ENCODE measurements at places on chromosomes 3 and 15. TPM values are rescaled to one million over a fixed set of nuclear protein-coding genes. Genes with fewer than 3 reads are reported as not detected.

- no peak for DNase-seq
Observed at GRCh38 chr3:156772588-156773206, 53.5 kb upstream of the LEKR1 start.

DNA sequence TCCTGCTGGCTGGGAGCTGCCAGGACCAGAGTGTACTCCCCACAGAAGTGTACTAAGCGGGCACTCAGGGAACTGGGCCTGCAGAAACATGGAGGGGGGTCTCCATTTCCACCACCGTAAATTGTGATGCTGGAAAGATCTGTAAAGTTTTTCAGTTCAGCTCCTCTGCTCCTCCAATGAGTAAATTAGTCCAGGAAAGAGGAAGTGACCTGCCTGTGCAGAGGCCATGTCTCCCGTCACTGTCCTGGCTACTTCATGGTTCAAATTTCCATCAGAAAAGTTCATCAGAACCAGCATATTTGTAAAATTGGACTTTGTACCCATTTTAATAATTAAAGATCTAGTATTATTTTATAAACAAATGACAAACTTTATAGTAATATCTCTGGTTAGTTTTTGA, 226.7 kb upstream of the THBS1 start:
- DNase-seq, result no peak

GRCh38 chr3:128319107-128319506, 147.6 kb downstream of the DNAJB8 start:
- no peak for DNase-seq

PARP14 gene
- total RNA-seq, result 75.4 TPM

CPLX3 gene
- total RNA-seq, result not detected

- DNase-seq, result no peak
Observed at GRCh38 chr3:129610276-129610675, 3.8 kb upstream of the PLXND1 start.

DNA sequence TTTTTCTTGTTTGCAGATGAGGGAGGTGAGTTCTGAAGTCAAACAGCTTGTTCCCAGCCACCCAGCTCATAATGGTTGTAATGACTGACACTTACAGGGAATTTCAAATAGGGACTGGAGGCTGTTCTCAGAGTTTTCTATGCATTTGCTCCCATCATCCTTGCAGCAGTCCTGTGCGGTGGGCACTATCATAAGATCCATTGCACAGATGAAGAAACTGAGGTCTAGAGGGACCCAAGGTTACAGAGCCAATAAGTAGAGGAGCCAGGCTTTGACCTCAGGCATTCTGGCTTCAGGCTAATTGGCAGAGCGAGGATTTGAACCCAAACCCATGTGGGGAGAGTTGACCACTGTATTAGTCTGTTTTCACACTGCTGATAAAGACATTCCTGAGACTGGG, 32.4 kb downstream of the FAH start:
- DNase-seq, result no peak

TBL1XR1 gene
- total RNA-seq, result 81.6 TPM

DNA sequence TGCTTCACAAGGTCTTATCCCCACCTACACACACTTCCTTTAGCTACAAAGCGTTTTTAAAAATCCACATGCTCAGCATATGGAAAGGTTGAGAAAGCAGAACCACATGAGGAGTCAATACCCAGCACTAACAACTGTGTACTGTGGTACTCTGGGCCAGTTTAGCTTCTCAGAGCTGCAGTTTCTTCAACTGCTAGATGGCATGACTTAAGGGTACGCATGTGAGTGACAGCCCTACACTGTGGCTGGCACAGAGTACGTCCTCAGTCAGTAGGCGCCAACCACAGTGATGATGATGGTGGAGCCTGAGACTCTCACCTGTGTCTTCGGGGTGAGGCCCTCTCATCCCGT, 17.4 kb downstream of the CCDC12 start:
- DNase-seq, result no peak

DNA sequence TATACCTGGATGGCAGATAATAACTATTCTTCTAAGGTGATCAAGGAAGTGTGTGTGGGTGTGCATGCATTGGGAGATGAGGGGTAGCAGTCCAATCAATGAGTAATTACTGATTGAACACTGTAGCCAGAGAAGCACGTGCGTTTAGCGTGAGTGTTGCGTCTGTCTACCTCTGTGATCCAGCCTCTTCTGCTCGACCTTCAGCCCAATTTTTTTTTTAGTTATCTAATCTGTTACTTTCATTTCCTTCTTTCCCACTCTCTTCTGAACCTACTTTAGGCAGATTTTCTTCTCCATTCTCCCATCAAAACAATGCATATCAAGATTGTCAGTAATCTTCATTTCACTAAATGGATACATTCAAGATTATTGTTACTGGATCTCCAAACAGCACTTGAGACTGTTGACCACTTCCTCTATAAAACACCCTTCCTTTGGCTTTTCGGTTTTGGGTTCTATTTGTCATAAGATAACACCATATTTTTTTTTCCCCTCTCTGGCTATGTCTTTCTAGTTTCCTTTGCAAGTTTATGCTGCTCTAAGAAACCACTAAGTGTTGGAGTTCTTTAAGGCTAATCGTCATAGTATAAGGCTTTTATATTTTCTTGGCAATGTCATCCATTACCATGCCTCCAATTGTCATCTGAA, 41.0 kb downstream of the MCTP2 start:
- no peak for DNase-seq

NEDD4 gene
- 18.0 TPM for total RNA-seq

DNA sequence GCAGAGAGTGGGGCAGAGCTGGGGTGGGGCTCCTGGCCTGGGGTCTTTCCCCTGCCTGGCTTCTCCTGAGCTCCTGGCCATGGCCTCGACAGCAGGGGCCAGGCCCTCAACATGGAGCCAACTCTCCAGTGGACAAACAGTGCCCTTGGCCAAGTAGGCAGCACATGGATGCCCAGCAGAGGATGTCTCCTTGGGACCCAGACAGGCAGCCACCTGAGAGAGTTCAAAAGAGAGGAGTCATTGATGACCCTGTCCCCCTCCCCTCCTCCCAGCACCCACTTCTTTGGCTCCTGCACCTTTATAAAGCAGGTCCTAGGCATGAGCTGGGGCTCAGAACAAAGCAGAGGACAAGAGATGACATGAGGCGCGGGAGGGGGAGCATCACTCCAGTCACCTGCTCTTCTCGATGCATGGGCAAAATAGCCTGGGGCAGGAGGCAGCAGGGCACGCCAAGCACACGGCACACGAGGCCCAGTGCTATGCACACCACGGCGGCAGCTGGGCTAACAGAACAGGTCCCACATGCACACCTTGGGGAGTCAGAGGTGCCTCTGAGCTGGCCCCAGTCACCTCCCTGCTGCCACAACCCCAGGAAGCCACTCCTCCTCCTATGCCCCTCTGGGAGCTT, 27.4 kb downstream of the SHISA5 start:
- no peak for DNase-seq

DNA sequence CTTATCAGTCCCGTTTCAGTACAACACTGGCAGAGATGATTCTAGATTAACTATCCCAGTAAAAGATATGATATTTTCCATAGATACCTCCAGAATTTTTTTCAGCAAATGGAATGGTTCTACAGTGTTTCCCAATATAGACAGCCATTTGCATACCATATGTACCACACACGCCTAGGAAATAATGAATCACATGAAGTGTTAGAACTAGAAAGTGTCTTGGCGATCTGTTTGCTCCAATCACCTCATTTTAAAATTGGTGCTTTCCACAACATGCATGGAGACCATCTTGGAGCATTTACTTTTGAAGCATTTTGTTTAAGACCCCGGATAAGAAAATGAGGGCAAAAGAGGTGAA, 2.0 kb downstream of the C2CD4A start:
- no peak for DNase-seq

DNA sequence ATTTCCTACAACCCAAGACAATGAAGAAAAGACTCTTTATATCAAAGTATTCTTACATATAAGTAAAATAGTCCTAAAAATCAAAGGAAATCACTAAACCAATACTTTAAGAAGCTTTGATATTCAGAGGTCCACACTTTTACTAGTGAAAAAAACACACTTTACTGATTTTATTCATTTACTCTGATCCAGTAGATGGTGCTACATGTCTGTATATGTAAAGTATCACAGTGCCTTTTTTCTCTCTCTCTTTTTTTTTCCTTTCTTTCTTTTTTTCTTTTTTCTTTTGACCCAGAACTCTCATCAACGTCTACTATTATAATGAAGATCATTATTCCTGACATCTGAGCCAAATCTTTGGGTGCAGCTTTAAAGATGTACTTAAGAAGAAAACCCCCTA, 10.8 kb upstream of the CCDC39 start:
- DNase-seq, result no peak

DNA sequence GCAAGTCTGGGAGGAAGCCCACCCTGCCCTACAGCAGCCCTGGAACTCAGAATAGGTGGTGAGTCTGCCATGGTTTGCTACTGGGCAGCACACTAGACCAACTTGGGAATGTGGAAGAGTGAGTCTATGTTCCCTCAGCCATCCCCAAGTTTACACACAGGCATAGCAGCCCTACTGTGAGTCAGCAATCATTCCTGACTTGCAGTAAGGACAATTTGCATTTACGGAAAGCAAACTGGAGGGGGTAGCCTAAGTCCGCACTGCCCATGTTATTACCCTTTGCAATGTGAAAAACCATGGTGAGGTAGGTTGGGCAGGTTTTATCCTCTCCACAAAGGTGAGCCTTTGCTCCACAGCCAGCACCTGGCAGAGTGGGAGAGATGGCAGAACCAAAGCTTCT, 4.6 kb downstream of the TCTA start:
- DNase-seq, result no peak

C2CD4A gene
- total RNA-seq, result under 0.01 TPM

- no peak for DNase-seq
Observed at GRCh38 chr15:95996494-95996893, 334.0 kb upstream of the NR2F2 start.

- peak; percentile 25 for DNase-seq
Observed at GRCh38 chr3:196569003-196569516, 600 bp downstream of the FBXO45 start.

DNA sequence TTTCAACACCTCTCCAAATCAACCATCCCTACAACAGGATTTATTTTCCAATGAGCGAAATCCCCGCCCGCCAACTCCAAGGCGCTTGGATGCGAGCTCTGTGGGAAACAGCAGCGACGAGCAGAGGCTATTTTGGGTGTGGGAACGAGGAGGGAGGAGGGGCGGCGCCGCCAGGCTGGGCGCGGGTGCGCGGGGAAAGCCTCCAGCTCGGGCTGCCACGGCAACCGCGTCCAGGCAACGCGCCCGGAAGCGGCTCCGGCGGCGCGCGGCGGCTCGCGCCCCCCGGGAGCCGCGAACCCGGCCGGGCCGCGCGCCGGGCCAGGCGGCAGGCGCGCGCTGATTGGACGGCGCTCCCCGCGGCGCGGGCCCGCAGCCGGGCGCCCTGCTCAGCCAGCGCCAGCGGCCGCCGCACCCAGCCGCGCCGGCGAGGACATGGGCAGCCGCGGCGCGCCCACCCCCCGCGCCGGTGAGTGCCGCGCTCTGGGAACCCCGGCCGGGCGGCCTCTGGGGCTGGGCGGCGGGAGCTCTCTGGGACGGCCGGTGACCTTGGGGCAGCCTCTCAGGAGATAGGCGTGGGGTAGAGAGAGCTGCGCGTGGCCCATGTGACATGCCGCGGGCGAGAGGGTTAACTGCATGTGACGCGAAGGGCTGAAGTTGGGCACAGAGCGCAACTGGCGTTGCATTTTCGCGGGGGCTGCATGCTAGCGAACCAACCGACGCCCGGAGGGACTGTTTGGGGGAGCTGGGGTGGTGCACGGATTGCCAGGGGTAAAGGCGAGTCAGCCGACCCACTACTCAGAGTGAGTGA, at the start of gene FAM81A:
TSS of gene FAM81A (plus strand) at position 370 of the 808 bp plus-strand sequence. CDS start 20,441 bp downstream, outside the sequence.
- DNase-seq, result peak; percentile 58

- DNase-seq, result no peak
Observed at GRCh38 chr3:105118905-105119304, 247.8 kb upstream of the ALCAM start.

DNA sequence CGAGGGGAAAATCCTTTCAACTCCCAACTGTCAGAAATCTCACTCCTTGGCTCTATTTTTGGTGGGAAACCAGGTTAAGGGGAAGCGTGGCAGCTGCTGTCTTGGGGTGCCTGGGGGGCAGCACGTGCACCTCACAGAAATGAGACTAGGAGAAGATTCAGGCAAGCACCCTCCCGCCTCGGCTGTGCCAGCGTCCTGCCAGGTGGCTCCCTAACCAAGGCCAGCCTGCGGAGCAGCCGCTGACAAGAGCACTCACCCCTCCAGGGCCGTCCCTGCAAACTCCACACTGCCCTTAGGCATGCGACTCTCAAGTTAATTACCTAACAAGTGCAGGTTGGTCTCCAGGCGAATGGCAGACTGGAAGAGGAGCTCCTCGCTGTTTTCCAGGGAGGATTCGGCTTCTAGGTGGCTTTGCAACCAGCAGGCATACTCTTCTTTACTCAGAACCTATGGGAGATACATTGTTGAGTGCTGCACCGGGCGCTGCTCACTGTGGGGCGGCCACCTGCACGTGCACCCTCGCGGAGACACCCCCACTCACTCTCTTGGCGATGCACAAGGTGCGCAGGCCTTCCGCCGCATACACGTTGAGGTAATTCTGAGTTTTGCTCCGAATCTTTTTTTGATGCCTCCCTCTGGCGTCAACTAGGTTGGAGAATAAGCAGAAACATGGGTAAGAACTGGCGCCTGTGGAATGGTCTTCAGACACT, 155.3 kb downstream of the ATP10A start:
- no peak for DNase-seq

GOLGA6B gene
- total RNA-seq, result not detected

MORC1 gene
- under 0.01 TPM for total RNA-seq

DNA sequence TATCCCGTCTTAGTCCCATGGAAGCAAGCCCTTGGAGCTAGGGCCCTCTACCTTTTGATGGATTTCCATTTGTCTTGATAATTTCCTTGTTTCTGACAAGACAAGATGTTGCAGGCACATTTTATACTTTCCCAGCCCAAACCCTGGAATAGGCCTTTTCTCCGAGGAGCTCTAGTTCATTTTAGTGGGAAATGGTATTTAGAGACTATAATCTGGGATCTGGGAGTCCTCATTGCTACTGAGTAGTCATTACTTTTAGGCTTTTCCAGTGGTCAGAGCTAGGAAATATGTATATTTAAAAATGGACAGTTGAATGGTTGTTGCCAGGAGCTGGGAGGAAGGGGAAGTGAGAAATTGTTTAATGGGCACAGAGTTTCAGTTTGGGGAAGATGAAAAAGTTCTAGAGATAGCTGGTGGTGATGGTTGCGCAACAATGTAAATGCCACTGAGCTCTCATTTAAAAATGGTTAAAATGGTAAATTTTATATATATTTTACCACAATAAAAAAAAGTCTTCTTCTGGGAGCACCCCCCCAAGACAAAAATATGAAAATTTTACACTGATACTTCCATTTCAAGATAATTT, 31.6 kb downstream of the MLH1 start:
- no peak for DNase-seq

- DNase-seq, result no peak
Observed at GRCh38 chr3:157572559-157573270, 69.5 kb upstream of the VEPH1 start.

CD86 gene
- total RNA-seq, result 0.27 TPM

GRCh38 chr15:78065973-78066946, 11.3 kb downstream of the TBC1D2B start:
- DNase-seq, result no peak

TUSC7 gene
- not detected for total RNA-seq

DNA sequence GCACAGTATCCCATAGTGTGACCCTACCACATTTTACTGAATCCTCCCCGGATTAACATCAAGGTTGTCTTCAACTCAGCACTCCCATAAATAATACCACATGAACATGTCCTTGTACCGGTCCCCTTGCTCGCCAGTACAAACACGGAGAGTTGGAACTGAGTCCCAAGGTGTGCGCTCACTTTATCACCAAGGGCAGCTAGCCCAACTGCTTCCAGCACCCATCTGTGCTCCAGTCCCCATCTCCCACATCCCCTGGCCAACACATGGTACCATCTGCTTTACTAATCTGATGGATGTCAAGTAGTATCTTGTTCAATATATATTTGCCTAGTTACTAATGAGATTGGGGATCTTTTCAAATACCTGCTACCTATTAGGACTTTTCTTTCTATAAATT, 64.7 kb downstream of the ISG20 start:
- DNase-seq, result no peak
